Fibroblast of upper back skin (primary cell): ENCODE measurements at places on chromosomes 1 and 21.

- peak; percentile 41 for DNase-seq
Observed at GRCh38 chr1:33683913-33684312, 180.0 kb upstream of the HMGB4 start.

DNA sequence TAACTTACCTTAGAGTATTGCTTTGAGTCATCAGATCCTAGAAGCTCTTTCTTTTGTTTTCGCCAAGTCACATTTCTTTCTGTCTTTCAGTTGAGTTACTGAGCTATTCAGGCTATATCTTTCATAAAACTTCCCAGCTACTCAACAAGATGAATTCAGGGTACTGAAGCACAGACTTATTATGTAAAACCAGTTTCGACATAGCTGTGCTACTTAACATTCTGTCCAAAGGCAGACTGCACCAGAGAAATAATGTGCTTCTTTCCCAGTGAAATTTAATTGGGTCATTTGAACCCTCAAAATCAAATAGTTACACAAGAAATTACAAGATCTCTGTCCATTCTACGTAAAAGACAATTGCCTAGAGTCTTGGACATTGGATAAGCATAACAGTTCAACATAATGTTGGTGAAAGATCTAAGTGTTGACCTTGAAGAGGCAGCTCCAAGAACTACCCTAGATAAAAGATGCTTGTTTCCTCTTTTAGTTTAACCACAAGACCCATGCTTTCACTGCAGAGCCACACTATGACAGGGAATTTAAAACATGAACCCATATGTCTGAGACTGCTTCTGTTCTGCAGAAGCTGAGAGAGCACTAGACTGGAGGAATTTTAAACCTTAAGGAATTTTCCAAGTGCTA is 163.2 kb downstream of the LRRC40 start:
- DNase-seq: peak; percentile 54

- no peak for DNase-seq
Observed at GRCh38 chr1:244273262-244273844, 178.4 kb downstream of the ADSS2 start.

GRCh38 chr1:10613340-10613739 is 138.6 kb downstream of the PEX14 start:
- no peak for DNase-seq

DNA sequence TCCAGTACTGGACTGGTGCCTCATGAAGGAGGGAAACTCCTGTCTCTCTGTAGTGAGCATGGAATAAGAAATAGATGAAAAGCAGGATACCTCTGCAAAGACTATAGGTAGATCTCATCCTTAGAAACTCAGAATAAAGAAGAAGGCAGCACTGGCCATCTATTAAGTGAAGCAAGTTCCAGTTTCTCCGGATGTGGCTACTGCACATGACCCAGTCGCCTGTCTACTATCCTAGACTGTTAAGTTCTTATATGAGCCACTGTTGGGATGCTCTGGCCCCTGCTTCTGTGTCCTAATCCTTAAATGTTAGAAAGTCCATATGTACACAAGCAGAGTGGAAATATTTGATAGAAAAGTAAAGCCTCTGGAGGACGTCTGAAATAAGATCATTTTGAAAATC is 2.2 kb downstream of the FASLG start:
- no peak for DNase-seq

DNA sequence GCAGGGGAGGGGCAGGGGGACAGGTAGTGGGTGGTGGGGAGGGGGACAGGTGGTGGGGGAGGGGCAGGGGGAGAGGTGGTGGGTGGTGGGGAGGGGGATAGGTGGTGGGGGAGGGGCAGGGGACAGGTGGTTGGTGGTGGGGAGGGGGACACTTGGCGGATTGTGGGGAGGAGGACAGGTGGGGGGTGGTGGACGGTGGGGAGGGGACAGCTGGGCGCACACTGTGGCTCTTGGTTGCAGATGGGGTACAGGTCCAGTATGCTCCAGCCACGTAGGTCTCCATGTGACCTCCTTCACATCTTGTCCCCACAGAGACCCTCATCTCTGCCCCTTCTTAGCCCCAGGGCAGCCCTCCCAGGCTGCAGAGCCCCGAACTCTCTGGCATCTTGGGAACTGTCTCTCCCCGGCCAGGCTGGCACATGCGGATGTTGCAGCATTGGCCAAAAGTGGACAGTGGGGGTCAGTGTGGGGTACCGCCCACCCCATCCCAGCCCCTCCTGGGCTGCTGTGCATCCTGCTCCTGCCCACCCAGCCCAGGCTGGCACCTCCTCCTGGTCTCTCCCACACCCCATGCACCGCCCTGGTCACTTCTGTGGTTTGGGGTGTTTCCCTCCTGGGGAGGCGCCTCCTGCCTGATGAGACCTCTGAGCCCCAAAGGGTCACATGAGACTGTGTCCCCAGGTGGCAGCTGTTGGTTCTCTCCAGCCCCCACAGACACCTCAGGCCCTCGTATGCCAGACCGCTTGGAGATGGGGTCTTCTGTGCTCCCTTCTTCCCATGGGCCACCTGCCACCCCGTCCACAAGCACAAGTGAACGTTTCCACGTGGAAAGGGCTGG is 7.6 kb upstream of the SLC19A1 start:
- no peak for DNase-seq

GRCh38 chr1:87197641-87198040 is 131.0 kb upstream of the LMO4 start:
- no peak for DNase-seq

GRCh38 chr1:244092964-244093638 is 42.0 kb downstream of the ZBTB18 start:
- no peak for DNase-seq

DNA sequence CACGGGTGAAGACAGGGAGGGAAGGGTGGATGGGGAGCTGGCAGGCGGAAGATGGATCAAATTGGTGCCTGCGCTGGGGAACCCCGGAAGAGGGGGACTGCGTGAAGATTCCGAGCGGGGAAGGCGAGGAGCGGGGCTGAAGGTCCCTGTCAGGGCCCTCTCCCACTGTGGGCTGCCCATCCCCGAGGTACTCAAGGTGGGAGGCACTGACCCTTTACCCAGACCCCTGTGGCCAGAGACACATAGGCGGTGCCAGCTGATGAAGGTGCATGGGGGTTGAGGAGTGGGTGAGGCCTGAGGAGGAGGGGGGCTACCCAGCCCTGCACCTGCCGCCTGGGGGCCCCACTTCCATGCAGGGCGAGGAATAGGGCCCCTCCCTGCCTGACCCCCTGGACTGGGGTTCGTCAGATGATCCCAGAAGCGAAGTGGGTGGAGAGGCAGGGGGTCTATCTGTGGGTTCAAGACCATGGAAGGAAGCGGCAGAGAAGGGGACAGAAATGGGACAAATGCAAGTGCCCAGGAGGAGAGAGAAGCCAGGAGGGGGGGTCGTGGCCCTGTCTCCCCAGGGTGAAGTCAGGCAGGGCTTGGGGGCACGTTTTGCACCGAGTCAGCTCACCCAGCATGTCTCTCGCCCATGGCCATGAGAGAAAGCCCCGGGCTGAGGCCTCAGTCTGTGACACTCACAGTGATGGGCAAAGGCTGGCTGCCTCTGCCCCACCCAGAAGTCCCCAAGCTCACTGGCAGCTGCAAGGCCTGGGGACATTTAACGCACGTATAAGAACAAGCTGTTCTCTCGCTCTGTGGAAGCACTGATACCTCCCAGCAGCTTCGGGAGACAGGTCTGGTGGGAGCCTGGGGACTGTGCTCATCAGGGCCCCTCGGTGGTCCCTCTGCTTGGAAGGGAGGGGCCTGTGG is 7.0 kb upstream of the MMEL1 start:
- no peak for DNase-seq
